ENCODE measurements at places on chromosomes 2 and 18.
A peak's percentile ranks its signal among the peaks of the same experiment; 100 is the strongest.

- no peak for DNase-seq
Observed at GRCh38 chr2:207115715-207116364, 49.9 kb downstream of the KLF7 start.

- DNase-seq, result peak; percentile 2
Observed at GRCh38 chr2:33058716-33059470, 112.1 kb downstream of the LTBP1 start.

DNA sequence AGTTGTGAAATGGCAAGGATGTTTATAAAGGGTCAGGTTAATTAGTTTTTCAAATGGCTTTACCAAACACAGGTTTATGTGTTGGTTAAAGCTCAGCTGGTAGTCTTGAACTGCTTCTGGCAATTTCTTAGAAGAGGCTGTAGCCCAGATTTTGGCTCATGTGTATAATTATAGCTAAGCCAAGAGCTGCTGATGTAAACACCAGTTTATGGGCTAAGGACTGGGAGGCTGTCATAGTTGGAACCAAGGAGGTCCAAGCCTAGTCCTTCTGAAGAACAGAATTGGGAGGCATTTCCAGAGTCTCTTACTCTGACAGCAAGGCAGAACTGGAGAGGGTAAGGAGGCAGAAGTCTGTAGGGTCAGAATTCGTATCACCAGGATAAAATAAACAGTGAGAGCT lies 25.4 kb downstream of the UBE2E3 start:
- DNase-seq, result no peak

DNA sequence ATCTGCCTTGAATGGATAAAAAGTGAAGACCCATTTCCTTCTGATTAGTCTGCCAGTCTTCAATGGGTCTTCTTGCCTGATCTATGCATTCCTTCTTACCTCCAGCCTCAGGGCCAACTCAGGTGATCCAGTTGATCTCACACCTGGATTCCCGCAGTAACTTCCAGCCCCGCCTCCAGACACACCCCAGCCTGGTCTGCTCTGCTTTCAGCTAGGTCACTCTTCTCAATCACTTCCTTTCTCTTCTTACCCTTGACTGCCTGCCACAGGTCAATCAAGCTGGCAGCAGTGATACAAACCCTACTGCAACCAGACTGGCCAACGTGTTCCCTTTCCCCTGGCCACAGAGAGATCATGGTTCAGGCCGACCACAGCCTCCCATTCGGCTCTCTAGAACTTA lies 263.6 kb downstream of the ZNF516 start:
- no peak for DNase-seq

GRCh38 chr2:29802986-29803385 lies 118.4 kb downstream of the ALK start:
- no peak for DNase-seq

GRCh38 chr2:108607706-108608301 lies 73.5 kb downstream of the LIMS1 start:
- peak; percentile 44 for DNase-seq

DNA sequence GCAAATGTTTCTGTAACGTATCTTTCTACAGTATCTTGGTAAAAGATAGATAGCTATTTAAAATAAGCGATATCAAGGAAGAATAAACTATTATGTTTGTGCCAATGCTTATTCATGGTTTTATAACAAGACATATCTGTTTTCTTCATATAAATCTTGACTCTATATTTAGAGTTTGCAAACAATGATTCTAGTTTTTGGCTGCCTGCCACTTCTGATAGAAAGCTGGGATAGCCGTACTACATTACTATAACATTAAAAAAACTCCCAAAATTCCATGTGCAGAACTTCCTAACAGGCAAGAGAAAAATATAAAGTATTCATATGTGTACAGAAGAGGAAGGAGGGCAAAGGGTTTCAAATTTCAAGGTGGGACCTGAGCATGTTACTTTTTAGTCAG lies 985.0 kb downstream of the BCL11A start:
- DNase-seq, result no peak

DNA sequence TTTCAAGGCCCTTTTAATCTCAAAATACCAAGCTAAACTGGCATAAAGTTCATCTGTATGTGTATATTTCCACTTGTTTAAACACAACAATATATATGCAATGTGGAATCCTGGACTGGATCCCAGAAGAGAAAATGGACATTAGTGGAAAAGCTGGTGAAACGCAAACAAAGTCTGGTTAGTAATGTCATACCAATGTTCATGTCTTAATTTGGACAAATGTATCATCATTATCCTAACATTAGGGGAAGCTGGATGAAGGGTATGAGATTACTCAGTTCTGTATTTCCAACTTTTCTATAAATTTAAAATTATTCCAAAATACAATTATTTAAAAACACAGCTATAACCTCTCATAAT lies 3.8 kb downstream of the SP3 start:
- no peak for DNase-seq

- no peak for DNase-seq
Observed at GRCh38 chr2:35462226-35462998, 893.2 kb upstream of the CRIM1 start.

- no peak for DNase-seq
Observed at GRCh38 chr18:35618696-35619095, 37.2 kb downstream of the GALNT1 start.

GRCh38 chr2:104932243-104932642 lies 78.3 kb downstream of the POU3F3 start:
- no peak for DNase-seq

All from NCI-H1105 treated with DMSO at 0.1 percent for 48 hours (cell line).